ENCODE measurements at places on chromosomes 4 and X.

- DNase-seq: no peak
Measured at GRCh38 chr4:53156896-53157295, 209.0 kb downstream of the SCFD2 start.

DNA sequence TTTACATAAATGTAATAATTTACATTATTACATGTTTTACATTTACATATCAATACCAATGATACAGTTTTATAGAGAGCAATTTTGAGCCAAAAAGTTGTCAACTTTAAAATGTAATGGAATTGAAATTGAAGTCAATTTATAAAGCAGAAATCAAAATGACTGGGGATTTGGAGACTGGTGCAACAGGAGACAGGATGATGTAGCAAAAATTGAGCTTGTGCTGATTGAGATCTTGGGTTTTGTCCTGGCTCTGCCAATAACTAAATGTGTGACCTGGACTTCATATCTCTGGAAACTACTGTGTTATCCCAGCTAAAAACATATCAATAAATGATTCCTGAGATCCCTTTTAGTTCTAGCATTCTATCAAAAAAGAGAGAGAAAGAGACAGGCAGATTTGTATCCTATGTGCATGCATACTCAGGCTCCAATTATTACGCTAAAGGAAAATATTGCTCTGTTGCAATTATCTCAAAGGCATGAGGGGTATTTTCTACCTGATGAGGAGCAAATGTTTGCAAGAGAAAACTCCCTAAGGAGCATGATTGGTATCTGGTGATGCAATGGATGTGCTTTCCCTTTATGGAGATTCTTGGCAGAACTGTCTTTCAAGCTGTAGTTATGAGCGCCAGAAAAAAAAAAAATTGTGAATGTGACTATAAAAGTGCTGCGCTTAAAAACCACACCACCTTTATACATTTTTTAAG lies 14.7 kb downstream of the EXOC1L start:
- no peak for DNase-seq

- DNase-seq: no peak
Measured at GRCh38 chr4:46594661-46595060, 204.7 kb upstream of the GABRA2 start.

- DNase-seq: no peak
Measured at GRCh38 chrX:68665502-68665901, 18.0 kb downstream of the STARD8 start.

GRCh38 chr4:35461931-35462659 lies 782.2 kb downstream of the ARAP2 start:
- DNase-seq: no peak

DNA sequence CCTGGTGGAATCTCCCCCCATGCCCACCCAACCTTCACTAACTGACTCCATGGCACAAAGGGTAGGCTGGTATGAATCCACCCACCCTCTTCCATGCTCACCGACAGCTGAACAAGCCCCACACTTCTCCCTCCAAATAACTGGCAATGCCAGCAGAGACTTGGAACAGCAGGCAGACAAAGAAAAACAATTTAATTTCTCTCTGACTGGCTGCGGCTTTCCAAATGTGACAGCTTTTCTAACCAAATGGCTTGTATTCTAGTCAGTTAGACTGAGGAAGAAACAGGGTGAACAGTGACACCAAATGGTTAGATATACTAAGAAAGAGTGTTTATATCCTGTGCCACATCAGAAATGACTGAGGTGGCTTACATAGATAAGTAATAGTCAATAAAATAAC lies 199.3 kb upstream of the ADAMTS3 start:
- DNase-seq: no peak
